ENCODE measurements at places on chromosomes 1 and 21.

DNA sequence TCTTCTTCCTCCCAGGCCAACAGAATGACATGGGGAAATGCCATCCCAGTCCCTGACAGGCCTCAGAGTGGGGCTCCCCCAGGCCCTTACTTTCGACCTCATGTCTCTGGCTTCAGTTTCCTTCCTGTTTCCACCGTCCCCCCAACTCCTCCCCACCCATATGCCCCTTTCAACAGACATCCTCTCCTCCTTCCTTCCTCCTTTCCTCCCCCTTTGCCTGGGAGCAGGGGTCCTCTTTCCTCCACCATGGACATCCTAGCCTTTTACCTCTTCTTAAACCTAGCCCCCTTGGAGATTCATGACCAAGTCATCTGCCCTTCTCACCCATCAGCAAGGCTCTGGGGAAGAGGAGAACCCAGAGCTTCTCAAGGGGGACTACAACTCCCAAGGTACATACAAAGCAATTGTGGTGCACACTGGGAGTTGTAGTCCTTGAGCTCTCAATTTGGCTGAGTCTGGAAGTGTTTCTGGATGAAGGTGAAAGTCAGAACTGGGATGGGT, 4.0 kb downstream of the ZBTB7B start:
- no peak for DNase-seq

DNA sequence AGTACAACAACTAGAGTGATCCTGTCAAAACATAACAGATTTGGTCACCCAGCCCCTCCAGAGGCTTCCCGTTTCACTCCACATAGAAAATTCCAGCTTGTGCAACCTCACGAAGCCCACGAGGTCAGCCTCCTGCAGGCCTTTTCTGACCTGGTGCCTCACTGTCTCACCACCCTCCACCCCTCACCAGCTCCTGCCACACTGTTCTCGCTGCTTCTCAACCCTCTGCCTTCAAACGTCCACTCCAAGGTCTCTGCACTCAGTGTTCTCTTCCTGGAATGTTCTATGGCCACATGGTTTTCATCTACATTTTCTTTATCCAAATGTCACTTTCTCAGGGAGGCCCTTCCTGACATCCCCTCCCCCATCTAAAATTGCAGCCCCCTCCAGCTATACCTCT, 178.9 kb downstream of the DHRS3 start:
- no peak for DNase-seq

GRCh38 chr1:236098267-236098666, 33.4 kb upstream of the NID1 start:
- DNase-seq, result no peak

DNA sequence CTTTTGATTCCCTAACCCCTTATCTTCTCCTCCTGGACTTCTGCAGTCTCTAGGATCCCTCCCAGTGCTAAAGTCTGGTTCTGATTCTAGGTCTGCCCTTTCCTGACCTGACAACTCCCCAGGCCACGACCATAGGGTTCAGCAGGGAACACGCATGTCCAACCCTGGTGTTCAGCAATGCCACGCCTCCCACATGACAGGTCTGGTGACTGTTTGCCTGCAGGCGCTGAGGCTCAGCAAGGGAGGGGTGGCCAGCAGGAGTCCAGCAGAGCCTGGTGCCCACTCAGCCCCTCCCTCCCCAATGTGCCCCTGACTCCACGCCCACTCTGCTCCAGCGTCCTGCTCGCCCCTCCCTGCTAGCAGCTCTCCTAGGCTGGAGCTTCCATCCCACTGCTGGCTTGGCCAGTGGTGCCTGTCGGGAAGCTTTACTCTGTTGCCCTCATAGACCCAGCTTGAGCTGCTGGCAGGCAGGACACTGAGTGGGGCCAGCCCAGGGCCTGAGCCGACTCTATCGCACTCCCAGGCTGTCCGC, 17.3 kb downstream of the SLC9A1 start:
- DNase-seq, result no peak

DNA sequence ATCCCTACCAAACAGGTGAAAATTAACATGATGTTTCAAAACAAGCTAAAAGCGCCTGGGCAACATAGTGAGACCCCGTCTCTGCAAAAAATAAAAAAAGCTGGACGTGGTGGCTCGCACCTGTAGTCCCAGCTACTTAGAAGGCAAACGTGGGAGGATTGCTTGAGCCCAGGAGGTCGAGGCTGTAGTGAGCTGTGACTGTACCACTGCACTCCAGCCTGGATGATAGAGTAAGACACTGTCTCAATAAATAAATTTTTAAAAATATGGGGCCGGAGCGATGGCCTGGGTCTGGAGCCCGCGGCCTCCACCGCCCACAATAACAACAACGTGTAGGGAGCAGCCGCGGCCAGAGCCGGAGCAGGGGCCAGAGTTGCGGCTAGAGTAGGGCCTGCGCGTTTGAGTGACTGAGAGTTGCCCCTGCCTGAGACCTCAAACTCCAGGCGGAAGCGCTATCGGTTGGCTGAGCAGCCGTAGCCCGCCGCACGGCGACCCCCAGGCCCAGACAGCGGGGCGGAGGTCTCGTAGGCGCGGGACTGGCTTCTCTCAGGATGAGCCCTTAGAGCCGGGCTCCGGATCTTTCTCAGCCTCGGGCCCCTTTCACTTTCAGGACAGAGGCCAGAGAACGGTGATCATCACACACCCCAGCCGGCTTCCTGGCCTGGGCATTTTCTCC, 41.4 kb downstream of the ZMYM1 start:
- DNase-seq, result no peak

DNA sequence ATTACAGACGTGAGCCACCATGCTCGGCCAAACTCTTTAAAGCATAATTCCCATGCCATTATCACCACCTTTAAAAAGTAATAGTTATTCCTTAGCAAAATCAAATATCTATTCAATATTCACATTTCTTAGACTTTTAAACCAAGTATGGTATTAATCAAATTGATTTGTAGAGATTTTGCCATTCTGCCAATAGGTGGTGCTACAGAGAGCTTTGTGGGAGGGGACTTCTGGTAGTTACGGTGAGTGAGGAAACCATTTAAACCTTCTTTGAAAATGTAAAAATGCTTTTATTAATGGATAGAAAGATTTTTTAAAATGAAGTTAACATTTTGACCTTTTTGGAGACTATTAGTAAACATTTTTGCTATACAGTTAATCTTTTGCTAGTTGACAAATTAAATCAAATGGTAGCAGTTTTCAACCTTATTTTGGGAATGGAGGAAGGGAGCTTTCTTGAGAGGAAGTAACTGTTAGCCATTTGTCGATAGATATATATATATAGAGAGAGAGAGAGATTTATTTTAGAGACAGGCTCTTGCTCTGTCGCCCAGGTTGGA, 19.3 kb downstream of the IARS2 start:
- DNase-seq, result no peak

DNA sequence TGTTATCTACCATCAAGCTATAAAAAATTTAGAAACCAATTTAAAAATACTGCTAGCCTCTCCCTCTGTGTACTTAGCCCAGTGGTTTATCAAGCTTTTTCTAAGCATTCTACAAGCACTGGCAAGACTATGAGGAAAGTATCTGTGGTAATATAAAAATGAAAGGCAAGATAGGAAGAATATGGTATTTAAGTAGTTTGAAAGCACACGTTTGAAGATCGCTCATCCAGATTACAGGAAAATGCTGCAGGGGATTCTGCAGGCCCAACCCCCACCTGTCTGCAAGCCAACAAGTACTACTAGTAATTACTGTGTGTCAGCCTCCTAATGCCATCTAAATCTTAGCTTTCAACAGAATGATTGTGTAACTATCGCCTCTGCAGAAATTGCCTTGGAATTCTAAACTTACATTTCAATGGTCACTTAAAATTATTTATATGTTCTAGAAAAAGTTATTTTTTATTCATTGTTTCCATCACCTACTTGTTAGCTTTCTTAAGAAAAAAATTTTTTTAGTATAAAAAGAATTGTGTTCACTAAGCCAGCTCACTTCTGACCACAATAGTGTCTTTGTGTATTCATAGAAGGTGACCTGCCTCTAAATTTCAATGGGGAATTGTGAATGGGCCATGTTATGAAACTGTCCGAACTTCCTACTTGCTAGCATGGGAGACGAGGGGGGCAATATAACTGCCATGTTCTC, 8.5 kb downstream of the ERRFI1 start:
- no peak for DNase-seq

DNA sequence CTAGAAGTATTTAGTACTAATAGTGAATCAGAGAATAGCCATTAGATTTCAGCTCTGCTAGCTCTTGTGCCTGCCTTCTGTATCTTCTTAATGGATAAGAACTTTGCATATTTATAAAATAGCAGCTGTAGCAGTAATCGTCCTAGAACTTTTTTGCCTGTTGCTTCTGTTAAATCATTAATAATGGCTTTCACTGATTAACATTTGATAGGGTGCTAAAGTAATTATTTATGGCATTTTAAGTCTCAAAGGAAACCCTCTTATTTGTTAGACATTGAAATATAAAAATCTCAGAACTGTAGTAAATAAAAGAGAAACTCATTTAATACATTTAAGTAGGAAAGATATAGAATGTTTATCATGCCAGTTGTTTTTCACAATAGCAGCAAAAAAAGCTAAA, 27.0 kb downstream of the SPEN start:
- no peak for DNase-seq

DNA sequence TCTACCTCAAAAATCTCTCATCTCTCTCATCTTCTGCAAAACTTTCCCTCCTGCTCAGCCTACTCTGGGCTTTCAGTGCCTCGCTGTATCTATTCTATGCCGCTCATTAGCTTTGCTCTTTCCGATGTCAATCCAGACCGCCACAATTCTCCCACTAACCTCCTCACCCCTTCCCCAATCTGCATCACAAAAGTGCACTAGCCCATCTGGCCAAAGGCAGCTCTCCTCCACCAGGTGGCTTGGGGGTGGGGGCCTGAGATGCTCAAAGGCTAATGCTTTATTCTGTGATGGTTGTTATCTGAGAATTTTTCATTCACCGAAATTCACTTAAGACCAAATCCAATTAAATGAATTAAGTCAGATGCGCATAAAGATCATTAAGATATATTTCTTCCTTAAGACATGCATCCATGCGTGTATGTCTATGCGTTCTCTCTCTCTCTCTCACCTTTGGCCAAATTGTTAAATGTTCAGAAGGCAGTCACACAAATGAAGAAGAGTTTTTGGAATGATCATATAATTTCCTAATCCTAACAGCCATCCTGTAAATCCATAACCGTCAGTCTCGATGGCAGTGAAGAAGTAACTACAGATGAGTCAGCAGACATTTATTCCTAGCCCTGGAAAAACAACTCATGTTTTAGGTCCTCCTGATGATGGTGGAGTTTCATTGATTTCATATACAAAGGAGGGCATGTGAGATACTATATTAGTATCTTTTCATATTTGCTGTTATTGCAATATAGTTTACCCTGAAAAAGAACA, 111.3 kb downstream of the C1orf21 start:
- DNase-seq, result no peak

Data from amniotic stem cell (primary cell).